ENCODE measurements at places on chromosomes 2 and 18. TPM values are rescaled to one million over a fixed set of nuclear protein-coding genes. Genes with fewer than 3 reads are reported as not detected.

TBC1D8 gene
- total RNA-seq: 45.0 TPM

ZNF142 gene
- total RNA-seq: 19.9 TPM

TLX2 gene
- total RNA-seq: not detected

UGT1A6 gene
- total RNA-seq: not detected

ALPP gene
- not detected for total RNA-seq

SERPINB11 gene
- total RNA-seq: not detected

DNA sequence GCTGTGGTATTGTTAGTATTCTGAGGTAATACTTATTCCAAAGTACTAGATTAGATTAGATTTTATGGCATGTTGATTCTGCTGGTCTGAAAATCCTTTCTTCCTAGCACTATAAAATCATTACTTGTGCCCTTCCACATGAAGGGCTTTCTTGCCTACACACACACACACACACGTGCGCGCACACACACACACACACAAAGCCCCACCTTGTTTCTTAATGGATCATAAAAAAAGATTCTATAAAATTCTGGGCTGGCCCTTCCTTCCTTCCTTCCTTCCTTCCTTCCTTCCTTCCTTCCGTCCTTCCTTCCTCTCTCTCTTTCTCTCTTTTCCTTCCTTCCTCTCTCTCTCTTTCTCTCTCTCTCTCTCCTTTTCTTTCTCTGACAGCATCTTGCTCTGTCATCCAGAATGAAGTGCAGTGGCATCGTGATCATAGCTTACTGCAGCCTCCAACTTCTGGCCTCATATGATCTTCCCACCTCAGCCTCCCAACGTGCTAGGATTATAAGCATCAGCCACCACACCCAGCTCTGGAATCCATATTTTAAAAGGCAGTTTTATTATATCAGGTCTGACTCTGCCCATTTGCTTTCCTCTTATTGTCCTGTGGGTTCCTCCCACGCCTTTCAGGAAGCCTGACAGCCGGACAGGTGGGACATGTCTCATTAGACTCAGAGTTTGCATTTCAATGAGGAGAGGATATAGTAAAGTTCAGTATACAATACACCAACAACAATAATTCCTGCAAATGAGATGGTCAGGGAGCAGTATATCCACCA is 321.1 kb downstream of the PIK3C3 start:
- DNase-seq: no peak

GRCh38 chr18:62494764-62495163 is 28.1 kb upstream of the ZCCHC2 start:
- DNase-seq: no peak

DNA sequence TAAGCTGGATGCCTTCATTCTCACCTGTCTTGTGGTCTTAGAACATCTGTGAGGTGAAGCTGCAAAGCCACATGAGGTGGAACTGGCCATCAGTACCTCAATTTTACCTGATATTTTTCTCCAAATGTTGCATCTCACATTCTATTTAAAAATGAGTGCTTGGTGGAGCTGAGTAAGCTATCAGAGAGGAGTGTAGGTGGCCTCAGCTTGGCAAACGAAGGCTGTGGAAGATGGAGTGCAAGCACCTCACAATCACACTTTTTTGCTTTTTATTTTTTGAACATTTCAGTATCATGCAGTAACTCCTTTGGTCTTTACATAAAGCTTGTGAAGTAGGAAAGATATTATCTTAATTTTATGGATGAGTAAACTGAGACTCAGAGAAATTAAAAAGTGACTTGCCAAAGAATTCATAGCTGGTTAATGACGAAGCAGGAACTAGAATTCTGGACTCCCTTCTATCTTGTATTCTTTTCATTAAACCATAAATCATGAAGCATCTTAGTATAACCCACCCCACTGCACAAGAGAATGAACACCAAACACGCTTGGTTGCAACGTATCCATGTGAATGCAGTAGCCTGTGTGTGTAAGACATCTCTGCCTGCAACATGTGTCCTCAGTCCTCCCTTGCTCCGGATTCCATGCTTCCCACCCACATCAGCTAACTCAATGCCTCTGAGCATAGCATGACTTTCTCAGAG is 27.2 kb downstream of the C2orf49 start:
- DNase-seq: no peak

DNA sequence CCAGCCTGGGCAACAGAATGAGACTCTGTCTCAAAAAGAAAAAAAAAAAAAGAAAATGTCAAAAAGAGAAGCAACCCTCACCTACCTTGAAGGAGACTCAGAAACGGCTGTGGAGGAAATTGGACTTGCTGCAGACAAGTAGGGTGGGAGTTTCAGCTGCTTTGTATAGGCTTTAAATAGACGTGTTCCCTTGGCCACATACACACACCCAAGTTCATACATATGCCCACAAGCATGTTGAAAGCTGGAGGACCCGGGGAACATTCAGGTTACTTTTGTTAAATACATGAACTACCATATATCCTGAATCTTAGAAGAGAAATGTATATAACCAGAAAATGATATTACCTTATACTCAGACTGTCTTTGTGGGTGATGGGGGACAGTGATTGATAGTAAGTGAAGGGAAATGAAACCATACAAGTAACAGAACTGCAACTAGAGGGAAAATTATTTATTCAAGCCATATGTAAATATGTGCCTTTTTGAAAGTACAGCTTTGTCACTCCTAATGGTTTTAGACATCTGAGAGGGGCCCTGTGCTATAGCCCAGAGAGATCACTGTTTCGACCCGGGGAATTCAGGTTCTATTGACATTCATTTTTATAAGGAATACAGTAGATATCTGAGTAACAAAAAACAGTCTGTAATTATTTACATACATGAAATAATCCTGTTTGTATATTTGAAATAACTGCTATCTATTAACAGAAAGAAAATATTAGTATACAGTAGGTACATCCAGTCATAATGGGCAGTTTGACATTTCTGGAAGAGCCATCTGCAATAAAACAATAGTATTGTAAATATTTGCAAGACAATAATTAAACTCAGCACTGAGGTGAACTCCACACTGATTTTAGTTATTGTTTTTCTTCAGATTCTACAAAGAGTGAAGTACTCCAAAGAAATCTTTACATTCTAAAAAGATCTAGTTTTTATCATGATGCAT is 48.0 kb upstream of the TGIF1 start:
- DNase-seq: no peak

- no peak for DNase-seq
Measured at GRCh38 chr2:36399050-36399449, 43.5 kb downstream of the CRIM1 start.

GRCh38 chr2:187266147-187266546 is 181.9 kb downstream of the CALCRL start:
- no peak for DNase-seq

GRCh38 chr2:112916625-112917247 is 5.8 kb downstream of the IL37 start:
- no peak for DNase-seq

- DNase-seq: no peak
Measured at GRCh38 chr18:21069468-21069867, 42.1 kb downstream of the ROCK1 start.

GRCh38 chr2:182506606-182507005 is 79.8 kb upstream of the PDE1A start:
- DNase-seq: no peak

- no peak for DNase-seq
Measured at GRCh38 chr2:98296440-98296839, 49.8 kb upstream of the CNGA3 start.

DNA sequence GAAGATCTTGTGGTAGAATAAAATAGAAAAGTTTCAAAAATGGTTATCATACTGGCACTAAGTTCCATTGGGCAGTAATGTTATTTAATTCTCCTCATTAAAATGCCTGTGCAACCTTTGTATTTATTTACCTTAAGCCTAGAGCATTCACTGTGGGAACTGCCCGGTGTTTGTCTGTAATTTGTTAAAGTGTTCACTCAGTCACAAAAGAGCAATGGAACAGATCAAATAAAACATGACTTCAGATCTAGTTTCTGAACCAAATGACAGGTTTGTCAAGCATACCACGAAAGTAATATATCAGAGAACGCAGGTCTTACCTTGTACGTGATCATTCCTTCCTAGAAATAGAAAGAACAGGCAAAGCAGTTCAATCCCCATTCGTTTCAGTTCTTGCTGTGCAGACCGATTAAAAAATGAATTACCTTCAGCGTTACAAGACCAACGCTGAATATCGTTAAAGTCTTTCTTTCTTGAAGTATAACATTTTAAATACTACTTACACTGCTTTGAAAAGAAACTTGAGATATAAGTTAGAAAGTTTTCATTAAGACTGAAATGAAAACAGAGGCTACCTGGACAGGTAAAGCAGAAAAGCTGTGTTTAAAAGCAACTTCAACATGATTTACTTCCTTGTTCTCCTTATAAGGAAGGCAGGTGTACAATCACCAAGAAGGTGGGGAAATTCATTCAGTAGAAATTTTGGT is at the start of gene ITGB6:
Gene ITGB6 (minus strand): TSS at position 590 of the 707 bp plus-strand sequence. CDS start 209 bp downstream, at position 381.
- no peak for DNase-seq

DNA sequence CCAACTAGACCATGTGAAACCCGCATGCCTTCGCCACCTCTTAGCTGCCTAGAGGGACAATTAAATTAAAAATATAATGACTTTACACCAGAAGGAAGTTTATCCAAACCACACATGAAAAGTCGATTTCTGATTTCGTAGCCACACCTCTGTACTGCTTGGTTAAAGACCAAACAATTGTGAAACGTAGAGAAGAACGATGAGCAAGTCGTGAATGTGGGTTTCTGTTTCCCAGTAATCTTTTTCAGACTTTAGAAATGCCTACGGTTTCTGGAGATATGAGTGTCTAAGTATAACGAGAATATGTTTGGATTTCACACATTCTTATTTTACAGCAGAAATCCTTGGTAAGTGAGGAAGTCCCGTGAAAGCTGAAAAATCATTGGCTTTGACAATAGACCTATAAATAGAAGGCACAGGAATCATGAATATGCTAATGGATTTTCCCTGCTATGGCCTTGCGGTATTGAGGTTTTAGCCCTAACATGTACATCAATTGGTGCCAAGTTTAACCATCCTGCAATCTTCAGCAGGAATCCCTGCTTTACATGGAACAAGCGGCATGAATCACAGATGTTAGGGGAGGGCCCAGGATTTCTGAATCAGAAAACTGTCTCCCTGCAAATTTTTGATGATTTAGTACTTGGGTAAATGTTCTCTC is 105.6 kb downstream of the TTC32 start:
- DNase-seq: no peak

GRCh38 chr2:160876765-160877164 is 283.5 kb upstream of the TANK start:
- no peak for DNase-seq

GRCh38 chr2:232925821-232926156 is 55.7 kb downstream of the SNORC start:
- DNase-seq: no peak

- DNase-seq: no peak
Measured at GRCh38 chr2:105502625-105503334, 103.9 kb upstream of the FHL2 start.

- DNase-seq: no peak
Measured at GRCh38 chr18:76754351-76754750, 68.0 kb upstream of the ZNF236 start.

DNA sequence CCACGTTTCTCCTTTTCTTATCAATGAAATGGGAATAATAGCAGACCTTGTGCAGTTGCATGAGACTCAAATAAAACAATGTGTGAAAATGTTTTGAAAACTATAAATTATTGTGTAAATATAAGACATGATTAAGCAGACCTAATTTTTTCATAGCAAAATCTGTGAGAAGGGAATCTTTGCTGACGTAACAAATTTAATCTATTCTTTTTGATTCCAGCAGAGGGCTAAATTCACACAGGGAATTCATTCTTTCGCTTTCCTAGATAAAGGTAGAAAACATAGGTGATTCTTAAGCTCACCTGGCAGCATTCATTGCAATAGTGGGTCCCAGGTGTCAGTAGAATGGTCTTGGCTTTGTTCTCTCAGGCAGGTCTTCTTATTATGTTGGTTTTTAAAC is 450.0 kb upstream of the GCFC2 start:
- DNase-seq: no peak

DNA sequence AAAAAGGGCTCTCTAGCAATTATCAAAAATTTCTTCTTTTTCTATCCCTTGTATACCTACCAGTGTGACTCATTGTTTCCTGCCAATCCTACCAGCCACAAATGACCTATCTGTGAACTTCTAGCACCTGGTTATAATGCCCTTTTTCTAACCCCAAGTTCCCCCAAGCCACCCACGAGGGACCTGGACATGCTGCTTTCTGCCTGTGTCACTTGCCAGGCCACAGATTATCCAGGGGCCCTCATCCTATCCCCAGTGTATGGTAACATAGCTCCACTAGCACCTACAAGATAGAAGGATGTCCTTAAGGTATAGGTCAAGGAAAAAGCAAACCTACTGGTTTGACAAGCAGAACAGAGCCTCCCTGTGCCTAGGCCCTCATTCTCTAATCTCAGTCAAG is 26.8 kb downstream of the AAK1 start:
- no peak for DNase-seq
